NCI-H2227 treated with DMSO at 0.1 percent for 48 hours (cell line): ENCODE measurements at places on chromosomes 16 and 17.

- no peak for DNase-seq
These were observed 186.5 kb downstream of the AXIN2 start for GRCh38 chr17:65374966-65375365.

DNA sequence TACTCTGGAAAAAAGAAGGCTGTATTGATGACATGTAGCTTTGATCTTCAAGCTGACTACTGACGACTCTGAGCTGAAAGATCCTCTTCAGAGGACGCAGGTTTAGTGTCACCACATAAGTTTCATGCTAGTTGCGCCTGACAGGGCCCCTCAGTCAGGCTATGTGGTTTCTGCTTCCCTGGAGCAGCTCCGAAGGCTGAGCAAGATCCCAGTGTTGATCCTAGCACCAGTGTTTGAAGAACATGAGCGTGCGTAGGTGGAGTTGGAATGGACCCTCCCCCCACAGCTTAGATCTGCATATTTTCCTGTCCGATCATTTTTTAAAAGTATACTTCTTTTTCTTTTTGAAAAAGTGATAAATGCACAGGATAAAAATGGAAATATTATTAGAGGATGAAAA, 17.3 kb downstream of the BANP start:
- no peak for DNase-seq

DNA sequence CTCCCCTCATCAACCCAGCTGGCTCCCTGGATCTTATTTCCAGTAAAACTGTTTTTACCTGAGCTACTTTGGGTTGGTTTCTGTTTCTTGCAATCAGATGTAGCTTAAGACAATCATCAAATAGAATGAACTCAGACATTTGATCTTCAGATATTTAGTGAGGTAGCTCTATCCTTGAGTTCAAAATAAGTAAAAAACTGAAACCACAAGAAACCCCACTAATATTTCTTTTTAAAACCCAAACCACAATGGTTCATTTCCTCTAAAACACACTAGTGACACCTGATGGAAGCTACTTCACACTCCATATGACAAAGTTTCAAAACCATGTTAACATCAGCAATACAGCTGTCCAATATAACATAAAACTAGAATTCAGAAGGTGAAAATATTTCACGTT, 37.8 kb downstream of the CACNG1 start:
- no peak for DNase-seq

DNA sequence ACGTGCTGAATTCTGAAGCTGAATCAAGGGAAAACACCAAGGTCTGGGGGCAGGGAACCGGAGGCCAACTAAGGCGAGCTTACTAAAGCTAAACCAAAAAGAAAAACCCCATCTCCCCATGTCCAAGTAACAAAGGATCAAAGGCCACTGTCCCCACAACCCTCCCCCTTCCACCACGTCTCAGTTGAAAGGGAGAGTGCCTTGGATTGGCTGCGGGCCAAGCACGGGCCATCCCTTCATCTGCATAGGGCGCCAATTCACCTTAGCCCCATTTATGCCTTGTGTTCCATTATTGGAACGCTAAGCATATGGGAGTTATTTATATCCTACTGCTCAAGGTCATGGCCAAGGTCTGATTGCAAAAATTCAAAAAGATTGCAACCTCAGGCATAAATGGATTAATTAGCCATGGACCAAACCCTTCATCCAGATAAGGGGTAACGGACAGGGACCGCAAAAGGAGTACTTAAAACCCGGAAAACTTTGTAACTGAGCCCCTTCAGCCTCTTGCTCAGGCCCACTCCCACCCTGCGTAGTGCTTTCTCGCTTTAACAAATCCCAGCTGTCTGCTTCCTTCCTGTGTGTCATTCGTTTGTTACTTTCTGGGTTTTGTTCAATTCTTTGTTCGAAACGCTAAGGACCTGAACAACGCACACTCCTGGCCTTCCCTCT, 740 bp upstream of the ATP6V0D1 start:
- DNase-seq, result no peak

- DNase-seq, result no peak
These were observed 104.3 kb downstream of the XYLT1 start for GRCh38 chr16:17366299-17366961.

- DNase-seq, result no peak
These were observed 18.9 kb upstream of the CLEC18A start for GRCh38 chr16:69932228-69932627.

GRCh38 chr17:47607481-47607880, 42.2 kb upstream of the KPNB1 start:
- DNase-seq, result no peak

- DNase-seq, result no peak
These were observed 92.6 kb downstream of the KANSL1 start for GRCh38 chr17:46100590-46100989.

GRCh38 chr17:28882154-28882895, 15.2 kb downstream of the FLOT2 start:
- DNase-seq, result no peak

DNA sequence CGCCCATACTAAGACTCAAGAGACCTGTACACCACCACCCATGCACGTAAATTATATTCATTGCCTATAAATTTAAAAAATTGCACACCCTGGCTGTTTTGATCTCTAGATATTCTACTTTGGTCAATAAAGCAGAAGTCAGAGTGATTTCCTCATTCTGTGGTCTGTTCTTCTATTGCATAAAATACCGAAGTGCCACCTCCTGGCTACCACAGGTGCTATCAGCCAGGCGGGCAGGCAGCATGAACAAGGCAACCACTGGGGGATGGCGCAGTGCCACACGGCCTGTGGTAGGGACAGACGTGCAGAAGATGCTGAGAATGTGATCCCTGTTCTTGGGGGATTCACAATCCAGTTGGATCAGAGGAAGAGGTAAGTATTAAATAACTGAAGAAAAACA, 122.3 kb downstream of the CDK5R1 start:
- no peak for DNase-seq

DNA sequence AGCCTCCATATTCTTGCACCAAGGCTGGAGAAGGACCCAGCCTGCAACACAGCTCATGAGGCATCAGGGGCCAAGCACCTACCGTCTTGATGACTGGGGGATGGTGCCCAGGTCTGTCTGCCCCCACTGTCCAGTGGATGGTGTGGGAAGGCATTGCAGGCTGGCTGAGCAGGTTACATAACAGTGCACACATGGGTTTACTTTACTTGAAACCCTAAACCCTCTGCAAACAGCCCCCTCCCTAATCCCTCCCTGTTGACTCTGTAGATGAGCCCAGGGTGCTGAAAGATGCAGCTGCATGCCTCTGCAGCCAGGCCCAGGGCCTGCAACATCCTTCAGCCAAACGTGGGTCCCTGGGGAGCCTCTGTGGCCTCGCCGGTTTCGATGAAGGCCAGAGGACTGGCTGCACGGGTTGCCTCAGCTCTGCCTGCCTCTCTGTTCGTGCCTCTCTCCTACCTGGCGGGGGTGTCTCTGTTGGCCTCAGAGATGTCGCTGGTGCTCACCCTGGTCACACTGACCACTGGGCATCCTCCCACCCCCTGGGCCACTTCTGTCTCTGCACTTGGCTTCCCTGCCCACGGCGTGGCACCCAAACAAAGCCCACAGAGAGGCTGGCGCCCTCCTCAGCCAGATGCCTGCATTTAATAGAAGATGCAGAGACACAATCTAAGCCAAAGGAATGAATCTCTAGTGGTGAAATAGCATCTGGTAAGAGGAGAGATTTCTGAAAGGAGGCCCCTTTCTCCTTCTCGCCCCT, 95.1 kb downstream of the METRNL start:
- DNase-seq, result no peak

DNA sequence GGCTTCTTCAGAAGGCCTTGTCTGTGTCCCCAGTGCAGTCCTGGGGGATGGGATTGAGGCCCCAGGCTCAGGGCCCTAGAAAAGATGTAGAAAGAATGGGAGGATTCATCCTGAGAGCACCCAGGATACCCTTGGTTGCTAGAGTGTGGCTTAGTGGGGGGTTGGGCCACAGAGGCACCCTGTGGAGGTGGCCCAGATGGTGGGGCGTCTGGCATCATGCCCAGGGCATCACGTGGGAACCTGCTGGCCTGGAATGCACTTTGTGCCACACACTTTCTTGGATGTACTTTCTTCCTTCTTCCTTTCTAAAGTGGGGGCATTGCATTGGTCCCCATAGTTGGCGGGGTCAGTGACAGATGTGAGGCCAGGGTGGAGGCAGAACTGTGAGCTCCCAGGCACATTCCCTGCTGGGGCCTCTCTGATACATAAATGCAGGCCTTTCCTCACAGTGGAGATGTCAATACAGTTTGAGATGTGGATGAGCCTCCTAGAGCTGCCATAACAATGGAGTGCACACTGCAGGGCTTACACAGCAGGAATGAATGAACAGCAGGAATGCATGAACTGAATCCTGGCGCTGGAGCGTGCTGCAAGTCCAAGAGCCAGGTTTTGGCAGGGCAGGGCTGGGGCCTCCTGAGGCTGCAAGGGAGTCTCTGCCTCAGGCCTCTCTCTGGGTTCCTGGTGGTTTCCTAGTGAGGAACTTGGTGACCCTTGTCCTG, 43.3 kb downstream of the MGAT5B start:
- DNase-seq, result no peak

- peak; percentile 87 for DNase-seq
These were observed 376 bp upstream of the STAC2 start for GRCh38 chr17:39225959-39226683.

- DNase-seq, result no peak
These were observed 1595.0 kb upstream of the GOT2 start for GRCh38 chr16:60329108-60329507.
